ENCODE measurements at places on chromosomes 6 and 20.

DNA sequence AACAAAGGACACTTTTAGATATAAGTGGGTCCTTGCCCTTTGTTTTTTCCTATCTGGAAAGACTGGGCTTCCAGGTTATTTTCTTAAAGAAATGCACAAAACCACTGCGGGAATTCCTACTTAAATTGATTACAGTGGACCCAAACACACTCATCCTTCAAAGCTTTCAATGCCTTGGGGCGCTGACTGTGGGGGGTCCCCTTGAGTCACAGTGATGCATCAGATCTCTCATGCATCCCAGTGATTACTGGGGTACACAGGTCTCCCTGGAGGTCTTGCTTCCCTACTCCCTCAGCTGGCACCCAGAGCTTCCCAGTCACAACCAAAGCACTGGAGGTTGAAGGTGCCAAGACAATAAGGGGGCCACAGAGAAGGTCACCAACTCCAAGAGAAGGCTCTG lies 20.7 kb downstream of the ABHD12 start:
- no peak for DNase-seq

- DNase-seq = no peak
Observed at GRCh38 chr6:138824482-138825144, 28.7 kb downstream of the ECT2L start.

DNA sequence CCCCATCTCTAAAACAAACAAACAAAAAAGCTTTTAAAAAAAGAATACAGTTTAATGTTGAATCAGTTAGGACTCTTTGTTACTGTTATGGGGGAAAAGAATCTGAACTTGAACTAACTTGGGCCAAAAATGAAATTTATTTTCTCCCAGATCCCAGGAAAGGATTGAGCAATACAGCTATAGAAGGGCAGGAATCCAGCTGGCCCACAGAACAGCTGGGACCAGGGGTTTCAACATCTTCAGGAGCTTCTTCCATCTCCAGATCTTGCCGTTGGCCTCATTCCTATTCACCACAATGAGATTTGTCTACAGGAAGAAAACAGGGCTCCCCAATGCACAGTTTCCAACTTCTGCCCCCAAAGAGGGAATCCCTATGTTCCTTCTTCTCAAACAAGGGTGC lies 43.2 kb upstream of the AKAP12 start:
- DNase-seq = no peak

DNA sequence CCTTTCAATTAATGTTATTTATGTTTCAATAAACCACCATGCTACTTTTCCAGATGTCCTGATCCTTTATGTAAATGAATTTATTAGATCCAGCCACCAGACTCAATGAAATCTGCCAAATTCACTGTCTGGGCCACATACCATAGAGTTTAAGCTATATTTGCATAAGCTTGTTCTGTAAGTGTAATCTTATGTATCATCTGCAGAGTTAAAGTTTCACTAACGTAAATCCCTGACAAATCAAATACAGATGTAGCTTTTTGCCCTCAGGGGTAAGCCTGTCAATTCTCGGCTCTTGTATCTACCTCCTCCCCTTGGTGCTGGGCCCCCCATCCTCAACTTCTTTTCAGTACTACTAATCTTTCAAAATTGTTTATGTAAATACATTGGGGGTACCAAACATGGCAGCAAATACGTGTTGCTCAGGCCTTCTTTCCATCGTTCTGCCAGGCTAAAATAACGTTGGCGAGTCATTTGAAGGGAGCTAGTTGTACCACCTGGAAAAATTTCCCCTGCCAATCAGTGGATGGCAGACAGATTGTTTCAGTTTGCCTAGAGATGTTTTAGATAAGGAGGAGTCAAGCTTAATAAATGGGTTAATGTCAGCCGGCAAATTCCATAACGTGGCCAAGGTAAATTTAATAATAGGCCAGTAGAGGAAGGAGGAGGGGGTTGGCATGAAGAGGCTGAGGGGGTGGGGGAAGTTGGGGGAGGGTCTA lies 79.6 kb downstream of the RPS12 start:
- no peak for DNase-seq

DNA sequence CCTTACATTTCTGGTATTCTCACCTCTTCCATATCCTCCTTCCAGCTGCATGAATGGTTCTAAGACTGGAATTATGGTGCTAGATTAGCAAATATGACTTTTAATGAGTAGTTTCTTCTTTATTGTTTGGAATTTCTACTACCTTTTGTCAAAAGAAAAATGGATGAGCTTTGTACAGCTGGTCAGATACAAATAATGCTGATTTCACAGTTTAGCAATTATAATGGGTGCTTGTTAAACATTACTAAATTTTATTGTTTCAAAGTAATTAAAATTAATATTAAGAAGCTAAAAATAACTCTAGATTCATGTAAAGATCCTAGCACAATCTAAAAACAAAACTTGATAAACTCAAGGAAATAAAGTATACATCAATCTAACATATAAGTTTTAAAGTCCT lies 32.3 kb upstream of the BEND6 start:
- no peak for DNase-seq

GRCh38 chr6:132972971-132973370 lies 158.6 kb downstream of the RPS12 start:
- no peak for DNase-seq

DNA sequence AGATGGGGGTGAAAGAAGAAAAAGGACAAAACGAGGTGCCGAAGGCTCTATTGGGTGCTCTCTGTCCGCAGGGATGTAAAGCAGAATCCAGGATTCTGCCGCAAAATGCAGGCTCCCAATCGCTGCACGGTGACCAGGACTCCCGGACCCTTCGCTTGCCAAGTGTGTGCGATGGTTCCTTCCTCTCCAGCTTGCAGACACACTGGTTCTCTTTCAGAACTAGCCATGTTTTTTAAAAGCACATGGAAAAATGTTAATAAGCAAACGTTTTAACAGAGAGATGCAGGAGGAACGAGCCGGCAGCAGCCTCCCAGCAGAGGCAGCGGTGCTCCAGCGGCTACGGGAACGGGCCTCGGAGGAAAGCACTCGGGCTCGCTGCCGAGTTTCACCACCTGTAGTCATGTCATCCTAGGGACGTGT lies 59.6 kb downstream of the ZNF831 start:
- DNase-seq = no peak

GRCh38 chr6:747921-748320 lies 55.0 kb upstream of the EXOC2 start:
- no peak for DNase-seq

DNA sequence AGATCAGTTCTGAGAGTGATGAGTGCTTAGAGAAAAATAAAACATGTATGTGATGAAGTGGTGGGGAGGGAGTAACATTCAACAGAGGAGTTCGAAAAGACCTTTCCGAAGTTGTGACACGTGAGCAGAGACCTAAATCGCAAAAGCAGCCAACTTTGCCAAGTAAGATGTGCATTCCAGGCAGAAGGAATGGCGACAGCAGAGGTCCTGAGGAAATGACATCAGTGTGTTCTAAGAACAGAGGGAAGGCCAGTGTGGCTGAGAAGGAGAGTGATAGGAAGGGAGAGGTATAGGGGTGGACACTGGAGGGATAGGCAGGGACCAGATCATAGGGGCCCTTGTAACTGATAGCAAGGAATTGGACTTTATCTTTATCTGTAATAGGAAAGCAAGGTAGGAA lies 51.3 kb downstream of the ADAT2 start:
- DNase-seq = no peak

GRCh38 chr6:6923605-6924004 lies 184.2 kb upstream of the RREB1 start:
- DNase-seq = no peak

DNA sequence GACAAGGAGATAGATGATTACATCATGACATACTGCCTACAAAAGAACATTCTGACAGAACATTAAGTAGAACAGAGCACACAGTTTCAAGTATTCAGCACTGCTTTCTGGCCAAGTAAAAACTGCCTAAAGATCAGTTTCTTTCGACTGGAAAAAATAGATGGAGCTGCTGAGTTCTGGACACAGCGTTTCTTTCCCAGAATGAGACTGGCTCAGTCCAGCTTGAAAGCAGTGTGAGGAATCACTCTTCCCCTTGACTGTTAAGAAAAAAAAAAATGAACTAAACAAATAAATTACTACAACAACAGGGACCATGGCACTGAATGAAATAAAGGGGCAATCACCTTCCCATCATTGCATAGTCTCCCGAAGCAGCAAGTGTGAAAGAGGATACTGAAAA lies 4.4 kb upstream of the LYRM2 start:
- no peak for DNase-seq

GRCh38 chr20:12927489-12927888 lies 81.3 kb upstream of the SPTLC3 start:
- DNase-seq = no peak

- no peak for DNase-seq
Observed at GRCh38 chr6:163715846-163716245, 301.3 kb downstream of the QKI start.

GRCh38 chr20:36481380-36482043 lies 59.8 kb upstream of the MYL9 start:
- DNase-seq = no peak
